Naive thymus-derived CD8-positive, alpha-beta T cell (primary cell): ENCODE measurements at places on chromosomes 3 and 15.
A peak's percentile ranks its signal among the peaks of the same experiment; 100 is the strongest.

GRCh38 chr3:29513236-29513635, 232.4 kb downstream of the RBMS3 start:
- no peak for DNase-seq

DNA sequence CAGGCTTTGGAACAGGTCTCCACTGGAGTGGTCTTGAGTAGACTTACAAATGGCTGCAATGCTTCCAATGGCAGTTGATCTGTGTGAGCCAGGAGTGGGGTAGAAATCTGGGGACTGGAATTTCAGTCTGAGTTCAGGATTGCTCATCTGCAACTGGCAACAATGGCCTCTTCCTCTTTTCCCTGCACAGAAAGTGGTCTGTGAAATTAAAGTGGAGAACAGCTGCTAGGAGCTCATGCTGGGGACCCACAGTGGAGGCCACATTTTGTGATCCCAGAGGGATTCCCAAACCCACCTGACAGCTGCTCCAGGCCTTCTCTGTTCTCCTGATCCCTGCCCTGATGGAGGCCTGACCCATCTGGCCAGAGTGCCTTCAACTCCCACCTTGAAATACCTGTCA, 49.6 kb downstream of the CEMIP start:
- DNase-seq = no peak

GRCh38 chr3:59128685-59129084, 78.9 kb upstream of the CFAP20DC start:
- DNase-seq = no peak

GRCh38 chr15:51310064-51310463, 28.3 kb downstream of the CYP19A1 start:
- DNase-seq = no peak

DNA sequence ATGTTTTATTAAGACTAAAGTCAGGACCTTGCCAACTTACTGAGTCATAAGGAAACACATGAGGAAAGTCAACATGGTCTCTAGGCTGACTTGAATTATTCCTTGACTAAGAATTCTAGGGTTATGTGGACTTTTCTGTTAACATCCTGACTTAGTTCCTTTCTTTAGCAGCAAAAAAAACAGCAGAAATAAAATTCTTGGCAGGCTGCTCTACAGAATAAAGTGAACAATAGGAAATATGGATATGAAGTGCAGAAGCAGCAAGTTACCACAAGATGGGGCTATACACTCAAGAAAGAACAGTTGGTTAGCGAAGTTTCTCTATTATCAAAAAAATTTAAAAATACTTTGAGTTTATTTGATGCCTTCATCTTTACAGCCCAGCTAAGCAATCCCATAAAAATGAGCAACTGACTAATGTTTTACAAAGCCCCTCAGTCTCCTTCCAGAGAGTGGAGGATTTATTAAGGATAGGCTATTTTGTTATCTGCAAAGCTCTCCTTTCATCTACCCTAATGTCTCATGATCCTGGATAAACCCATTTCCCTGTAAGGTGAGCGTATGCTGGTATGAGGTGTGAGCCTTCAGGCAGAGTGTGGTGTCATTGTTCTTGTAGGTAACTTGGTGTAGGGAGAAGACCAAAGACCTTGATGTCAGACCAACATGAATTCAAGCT, 23.1 kb upstream of the MCCC1 start:
- DNase-seq = no peak

DNA sequence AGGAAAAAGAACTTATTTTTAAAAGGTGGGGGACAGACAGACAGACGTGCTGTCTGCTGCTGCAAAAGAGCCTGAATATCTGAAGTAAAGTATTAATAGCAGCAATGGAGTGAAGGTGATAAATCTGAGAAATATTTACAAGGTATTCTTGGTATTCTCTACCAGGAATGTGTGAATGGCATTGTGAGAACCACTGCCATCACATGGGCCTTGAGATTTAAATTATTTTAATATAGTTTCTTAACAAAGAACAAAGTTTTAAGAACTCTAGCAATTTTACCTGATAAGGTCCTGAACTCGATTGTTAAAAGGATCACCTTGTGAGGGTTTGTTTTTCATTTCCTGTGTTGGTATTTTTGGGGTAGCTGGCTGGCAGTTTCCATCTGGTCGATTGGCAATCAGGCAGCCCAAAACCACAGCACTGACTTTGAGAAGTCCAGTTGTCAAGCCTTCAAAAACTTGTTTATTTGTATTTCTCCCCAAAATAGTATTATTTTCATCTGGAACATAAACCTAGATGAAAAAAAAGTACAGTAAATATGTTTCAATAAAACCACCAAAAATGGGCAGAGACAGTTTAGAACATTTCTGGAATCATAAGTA, 97.3 kb downstream of the ISL2 start:
- no peak for DNase-seq

DNA sequence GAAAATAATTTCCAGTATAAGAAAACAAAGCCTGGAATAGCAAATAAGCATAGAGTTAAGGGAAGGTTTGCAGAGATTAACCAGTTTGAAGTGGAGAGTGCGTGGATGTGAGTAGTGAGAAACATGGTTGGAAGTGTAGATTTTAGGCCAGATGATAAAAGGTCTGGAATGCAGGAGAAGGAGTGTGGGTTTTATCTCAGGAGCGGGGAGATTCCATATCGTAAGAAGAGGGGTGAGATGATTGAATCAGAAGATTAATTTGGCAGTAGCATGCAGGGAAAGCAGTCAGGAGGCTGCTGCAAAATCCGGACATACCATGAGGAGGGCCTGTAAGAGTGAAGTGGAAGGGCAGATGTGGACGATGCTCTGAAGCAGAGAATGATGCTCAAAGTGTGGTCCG, 13.7 kb downstream of the PPARG start:
- no peak for DNase-seq

- no peak for DNase-seq
Measured at GRCh38 chr3:135503760-135504686, 461.5 kb upstream of the PPP2R3A start.

- no peak for DNase-seq
Measured at GRCh38 chr15:80562033-80562432, 133.1 kb upstream of the ABHD17C start.

DNA sequence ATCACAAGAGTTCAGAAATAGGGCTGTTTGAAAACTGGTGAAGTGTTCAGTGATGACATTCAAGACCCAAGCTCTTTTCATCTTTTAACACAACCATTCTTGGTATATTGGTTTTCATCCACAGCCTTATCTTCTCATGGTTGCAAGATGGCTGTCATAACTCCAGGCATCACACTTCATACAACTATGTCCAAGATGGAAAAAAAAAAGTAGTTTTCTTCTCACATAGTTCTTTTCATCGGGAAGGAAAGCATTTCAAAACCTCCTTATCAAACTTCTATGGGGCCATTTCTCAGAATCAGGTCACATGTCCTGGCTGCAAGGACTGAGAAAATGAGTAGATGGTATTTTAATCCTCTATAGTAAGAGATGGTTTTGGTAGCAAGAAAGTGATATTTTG, 21.1 kb upstream of the MFSD1 start:
- DNase-seq = no peak

- no peak for DNase-seq
Measured at GRCh38 chr15:58274885-58275284, 136.7 kb downstream of the AQP9 start.

DNA sequence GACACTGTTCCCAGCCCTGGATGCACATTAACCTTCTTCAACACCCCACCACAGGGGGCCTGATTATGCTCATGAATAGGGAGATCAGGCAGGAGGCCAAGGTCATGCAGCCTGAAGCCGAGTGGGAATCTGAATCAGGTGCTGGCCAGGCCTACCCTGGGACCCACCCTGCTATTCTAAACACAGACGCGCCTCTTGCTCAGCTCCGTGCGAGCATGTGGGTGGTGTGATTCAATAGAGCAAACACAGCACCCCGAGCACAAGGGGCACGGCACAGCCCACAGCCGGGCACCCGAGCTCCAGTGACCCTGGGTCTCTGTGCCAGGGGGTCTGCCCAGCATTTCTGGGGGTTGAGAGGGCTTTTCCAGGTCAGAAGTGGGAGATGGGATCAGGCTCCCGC, 24.6 kb upstream of the GRIP2 start:
- no peak for DNase-seq

GRCh38 chr3:83122774-83123350, 1361.4 kb upstream of the GBE1 start:
- DNase-seq = no peak

DNA sequence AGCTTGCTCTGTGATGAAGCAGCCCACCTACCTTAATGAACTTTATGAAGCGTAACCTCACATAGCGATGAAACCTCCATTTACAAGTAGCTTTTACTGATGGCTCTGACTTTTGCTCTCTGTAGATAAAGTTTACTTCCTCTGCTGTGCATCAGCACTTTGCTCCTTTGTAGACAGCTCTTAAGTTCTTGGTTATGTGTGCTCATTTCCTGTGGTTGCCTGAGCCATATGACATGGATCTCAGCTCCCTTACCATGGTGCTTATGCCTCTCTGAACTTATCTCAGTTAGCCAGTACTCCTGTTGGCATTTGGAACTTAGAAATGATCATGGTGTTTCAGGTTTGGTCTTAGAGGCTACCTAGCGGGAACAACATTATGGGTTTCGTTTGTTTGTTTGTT, 7.8 kb downstream of the MFSD1 start:
- no peak for DNase-seq

- DNase-seq = no peak
Measured at GRCh38 chr3:188092648-188093047, 61.3 kb upstream of the LPP start.

- DNase-seq = no peak
Measured at GRCh38 chr3:113628316-113628715, 68.1 kb downstream of the USF3 start.

DNA sequence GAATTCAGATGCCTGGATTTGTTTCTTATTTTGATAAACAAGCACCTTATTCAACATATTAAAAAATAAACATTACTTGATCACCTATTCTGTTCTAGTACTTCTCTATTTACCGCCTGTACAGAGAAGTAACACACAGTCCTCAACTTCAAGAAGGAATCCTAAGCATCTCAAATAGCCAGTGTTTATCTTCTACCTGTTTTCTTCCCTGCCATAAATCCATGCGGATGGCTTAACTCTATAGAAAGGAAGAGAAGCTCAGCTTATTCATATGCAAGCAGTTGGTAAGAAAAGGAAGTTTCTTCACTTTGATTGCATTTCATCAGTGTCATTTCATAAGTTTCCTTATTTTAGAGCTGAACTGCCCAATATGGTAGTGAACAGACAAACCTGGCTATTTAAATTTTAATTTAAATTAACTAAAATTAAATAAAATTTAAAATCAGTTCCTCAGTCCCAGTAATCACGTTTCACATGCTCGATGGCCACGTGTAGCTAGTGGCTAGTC, 210.0 kb upstream of the PEX5L start:
- no peak for DNase-seq

DNA sequence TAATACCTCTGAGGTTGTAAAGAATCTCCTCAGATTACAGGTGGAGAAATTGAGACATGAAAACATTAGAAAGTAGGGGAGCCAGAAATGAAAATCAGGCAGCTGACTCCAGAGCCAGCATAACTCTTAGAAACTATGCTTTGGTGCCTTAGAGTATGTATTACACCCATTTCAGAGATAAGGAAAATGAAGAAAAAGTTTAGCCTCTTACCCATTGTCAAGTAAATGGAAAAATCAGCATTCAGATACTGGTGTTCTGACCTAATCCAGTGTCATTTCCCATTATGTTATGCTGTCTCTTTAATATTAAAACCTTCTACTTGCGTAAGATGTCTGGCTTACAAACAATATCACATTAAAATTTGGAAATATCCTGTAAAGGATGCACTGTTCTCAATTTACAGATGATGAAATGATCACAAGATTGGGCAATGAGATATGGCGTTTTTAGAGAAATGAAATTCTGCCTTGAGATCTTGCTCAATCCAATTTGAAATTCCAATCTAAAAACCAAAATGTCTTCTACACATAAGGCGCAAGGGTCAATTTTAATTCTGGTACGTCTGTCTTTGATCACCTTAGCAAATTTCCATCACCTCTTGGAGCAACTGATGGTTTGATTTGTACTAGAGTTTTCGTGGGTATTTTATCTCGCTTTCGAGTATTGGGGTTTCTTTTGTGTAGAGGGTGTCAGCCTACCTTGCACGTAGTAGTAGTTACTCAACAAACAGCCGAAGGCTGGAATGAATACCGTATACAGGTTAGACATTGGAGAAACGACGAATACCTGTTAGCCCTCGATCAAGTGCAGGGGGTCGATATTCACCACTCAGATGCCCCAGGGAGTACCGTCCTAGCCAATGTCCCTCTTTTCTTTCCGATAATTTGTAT, 902 bp upstream of the ZCWPW2 start:
- DNase-seq = peak; percentile 6

GRCh38 chr15:27743638-27744037, 355.5 kb downstream of the OCA2 start:
- DNase-seq = no peak

DNA sequence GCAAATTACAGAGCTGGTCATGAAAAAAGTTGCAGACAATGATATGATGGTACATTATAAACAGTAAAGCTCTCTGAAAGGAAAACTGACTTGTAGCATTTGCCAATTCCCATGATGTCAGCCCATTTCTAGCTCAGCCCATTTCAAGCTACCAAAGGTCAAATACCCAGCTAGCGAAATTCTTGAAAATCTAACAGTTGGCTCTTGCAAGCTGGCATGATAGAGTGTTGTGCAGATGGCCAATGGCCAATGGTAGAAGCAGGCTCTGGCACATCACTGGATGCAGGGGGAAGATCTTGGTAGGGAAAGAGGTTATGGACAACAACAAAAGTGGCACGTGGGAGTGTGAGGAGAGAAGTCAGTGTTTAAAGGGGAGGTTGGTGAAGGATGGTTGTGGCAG, 36.7 kb downstream of the RASGRF1 start:
- peak; percentile 13 for DNase-seq

- no peak for DNase-seq
Measured at GRCh38 chr3:141575879-141576743, 89.3 kb downstream of the RASA2 start.

- no peak for DNase-seq
Measured at GRCh38 chr3:52359116-52359855, 43.2 kb downstream of the DNAH1 start.

- DNase-seq = no peak
Measured at GRCh38 chr15:28955160-28955992, 69.6 kb downstream of the APBA2 start.

GRCh38 chr3:9455596-9456131, 58.2 kb downstream of the SETD5 start:
- no peak for DNase-seq
